ENCODE measurements at places on chromosomes 2 and 18.
A peak's percentile ranks its signal among the peaks of the same experiment; 100 is the strongest.

- DNase-seq, result peak; percentile 43
These were observed 21.3 kb downstream of the HNRNPLL start for GRCh38 chr2:38581193-38582147.

GRCh38 chr2:69216535-69217332, 170.3 kb downstream of the GFPT1 start:
- no peak for DNase-seq

GRCh38 chr18:4807604-4808293, 352.6 kb upstream of the DLGAP1 start:
- DNase-seq, result no peak

GRCh38 chr2:201880993-201881611, 74.8 kb downstream of the CDK15 start:
- no peak for DNase-seq

DNA sequence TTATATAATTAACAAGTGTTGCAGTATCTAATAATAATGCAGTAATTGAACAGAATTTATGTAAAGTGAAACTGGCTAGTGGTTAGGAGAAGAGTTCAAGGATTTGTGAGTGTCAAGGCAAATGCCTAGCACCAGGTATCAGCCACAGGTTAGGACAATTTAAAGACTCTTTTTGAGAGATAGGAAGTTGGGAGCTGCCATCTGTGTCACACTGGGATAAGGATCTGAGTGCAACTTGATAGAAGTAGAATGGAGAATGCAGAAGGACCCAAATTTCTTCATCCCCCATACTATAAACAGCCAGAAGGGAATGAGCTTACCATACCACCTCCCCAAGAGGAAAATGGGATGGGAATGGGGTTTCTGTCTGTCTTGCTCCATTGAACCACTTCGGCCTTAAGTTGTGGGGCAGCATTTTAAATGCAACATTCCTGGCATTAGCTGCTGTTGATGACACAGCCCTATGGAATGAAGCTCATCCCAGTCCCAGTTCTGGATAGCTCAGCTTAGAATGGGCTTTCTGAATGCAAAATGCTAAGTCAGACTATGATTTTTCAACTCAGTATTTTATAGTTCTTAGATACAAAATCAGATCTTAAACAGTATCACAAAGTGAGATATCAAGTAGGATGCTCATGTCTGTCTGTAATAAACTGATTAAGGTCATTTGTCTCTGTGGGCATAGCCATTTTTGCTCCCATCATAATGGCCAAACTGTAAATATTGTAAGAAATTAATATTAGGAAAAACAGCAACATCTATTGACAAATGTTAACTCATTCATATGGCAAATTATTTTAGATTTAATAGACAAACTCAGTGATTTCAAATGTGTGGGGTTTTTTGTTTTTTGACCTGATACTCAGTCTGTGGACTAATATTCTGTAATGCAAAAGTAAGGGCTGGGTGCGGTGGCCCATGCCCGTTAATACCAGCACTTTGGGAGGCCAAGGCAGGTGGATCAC, 44.0 kb downstream of the GPR155 start:
- DNase-seq, result no peak

All from colonic mucosa (tissue), 4 donors.